NCI-H446 treated with DMSO at 0.1 percent for 48 hours (cell line): ENCODE measurements at places on chromosomes 4 and X.

DNA sequence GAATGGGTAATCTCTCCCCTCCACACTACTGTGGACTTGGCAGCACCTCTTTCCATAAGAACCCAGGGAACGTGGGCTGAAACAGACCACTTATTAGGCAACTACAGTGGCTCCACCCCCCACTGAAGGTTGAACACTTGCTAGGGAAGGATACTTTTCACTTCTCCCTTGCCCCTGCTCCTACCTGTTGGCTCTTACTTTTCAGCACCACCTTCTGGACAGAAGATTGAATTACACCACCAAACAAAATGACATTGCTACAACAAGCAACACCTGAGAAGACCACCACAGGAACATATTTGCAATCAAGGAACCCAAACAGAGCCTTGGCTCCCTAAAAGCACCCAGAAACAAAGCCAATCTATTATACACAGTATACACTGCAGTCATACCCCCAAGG lies 132.1 kb upstream of the CXCL13 start:
- no peak for DNase-seq

DNA sequence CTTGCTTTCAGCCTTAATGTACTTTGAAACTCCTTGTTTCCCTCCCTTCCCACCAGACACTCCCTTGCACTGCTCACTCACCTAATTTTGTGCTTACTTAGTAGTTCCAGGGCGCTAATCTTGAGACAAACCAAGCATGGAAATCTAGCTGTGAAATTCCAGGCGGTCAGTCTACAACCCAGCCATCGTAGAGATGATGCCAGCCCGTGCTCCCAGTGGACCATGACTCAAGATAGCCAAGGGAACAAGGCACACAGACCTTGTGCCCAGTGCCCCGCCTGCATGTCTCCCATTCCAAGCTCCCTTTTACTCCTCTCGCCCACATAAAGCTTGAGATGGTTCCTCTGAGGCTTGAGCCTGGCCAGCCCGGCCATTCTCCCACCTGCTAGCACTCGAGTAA lies 11.1 kb downstream of the TREX2 start:
- no peak for DNase-seq

- no peak for DNase-seq
Measured at GRCh38 chr4:6773106-6773505, 9.4 kb upstream of the KIAA0232 start.

DNA sequence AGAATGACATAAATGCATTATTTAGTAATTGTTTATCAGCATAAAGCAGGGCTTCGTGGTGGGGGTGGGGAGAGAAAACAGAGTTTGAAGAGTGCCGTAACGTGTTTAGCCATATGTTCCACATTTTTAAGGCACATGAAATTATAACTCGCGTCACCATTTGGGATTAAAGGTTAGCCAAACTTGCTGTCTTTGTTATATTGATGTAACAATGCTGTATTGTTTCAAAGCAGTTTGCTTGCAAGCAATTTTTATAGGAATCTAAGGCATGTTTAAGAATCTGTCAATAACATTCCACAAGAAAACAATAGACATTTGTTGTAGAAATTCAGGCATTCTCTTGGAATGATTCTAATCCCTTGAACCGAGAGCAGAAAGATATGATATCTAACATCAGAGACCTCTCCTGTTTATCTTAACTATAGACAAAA lies 78.3 kb downstream of the CLDN22 start:
- DNase-seq: no peak

- no peak for DNase-seq
Measured at GRCh38 chr4:122873146-122873545, 46.5 kb downstream of the FGF2 start.

GRCh38 chrX:145178268-145178667 lies 69.0 kb upstream of the SPANXN1 start:
- DNase-seq: no peak

DNA sequence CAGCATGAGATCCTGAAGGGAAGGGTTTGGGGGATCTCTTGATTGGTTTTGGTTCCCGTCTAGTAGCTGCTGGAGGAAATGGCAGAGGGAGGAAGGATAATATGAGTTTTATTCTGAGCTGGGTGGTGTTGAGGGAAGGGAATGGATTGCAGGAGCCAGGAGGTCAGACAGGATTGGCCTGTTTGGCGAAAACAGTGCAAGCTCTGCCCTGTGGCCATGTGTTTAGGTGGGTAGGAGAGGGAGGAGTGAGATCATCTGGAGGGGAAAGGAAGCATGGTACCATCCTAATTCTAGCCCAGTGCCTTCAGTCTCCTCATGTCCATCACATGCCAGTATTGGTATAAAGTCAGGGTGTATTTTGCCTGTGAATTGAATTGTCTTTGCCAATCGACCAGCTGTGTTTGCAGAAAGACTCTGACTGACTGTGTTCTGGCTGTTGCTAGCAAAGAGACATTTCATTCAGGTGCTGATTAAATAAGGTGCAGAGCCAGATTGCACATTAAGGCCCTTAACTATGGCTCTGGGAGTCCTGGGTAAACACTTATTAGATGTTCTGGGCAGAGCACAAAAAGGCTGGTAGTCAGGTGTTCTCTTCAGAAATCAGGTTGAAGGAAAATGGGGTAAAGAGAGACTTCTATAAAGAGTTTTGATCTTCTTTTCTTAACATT lies 10.0 kb downstream of the TMEM164 start:
- no peak for DNase-seq

DNA sequence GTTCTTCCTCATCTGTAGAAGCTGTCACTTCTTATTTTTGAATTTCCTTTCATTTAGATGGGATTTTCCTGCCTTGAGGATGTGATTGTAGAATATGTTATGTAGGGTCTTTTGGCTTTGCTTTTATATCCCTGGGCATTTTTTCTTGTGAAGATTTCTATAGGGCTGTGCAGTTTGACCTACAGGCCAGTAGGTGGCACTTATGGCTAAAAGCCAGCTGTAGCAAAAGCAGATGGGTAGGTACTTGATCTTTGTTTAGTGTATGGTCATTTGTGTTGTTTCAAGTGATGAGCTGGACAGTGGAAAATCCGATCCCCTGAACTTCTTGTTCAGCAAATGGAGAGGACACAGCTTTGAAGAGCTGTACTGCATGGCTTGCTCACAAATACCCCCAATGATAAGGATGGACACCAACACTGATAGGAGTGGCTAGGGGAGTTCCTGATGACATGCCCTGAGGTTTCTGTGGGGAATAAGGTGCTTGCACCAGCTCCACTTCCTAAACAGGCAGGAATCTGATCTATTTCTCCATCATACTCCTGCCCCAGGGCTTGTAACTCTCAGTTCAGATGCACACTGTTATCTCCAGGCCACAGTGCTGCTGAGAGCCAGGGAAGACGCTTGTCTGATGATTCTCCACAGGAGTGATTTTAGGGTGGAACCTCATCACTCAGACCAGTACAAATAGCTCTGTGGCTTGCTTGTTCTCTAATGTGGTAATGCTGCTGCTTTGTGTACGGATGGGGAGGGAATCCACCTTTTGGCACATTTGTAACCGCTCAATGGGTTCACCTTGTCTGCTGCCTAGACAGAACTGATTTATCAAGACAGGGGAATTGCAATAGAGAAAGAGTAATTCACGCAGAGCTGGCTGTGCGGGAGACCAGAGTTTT lies 417.1 kb upstream of the MAGEB16 start:
- DNase-seq: no peak

- no peak for DNase-seq
Measured at GRCh38 chr4:5756271-5756670, 45.3 kb downstream of the EVC start.

- DNase-seq: no peak
Measured at GRCh38 chrX:7779644-7780043, 63.3 kb upstream of the VCX start.

- no peak for DNase-seq
Measured at GRCh38 chr4:172515266-172515879, 653.2 kb upstream of the GALNT7 start.

- DNase-seq: peak; percentile 4
Measured at GRCh38 chrX:150365051-150365989, 2.2 kb downstream of the MAMLD1 start.

DNA sequence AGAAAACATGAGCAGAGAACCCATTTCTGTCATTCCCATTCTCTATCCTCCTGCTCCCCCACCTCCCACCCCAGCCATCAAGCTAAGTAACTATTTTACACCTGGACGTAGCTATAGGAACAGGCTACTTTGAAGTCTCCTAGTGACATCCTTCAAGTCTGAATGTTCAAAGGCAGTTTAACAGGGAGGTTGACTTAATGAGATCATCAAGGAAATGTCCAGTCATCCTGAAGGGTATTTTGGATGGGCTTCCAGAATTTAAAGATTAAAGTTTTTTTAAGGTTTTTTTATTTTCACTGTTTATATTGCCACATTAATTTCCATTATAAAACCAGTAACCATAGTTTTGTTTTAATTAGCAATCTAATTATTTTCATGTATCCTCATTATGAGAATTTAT lies 41.1 kb downstream of the HPF1 start:
- DNase-seq: no peak

- DNase-seq: no peak
Measured at GRCh38 chr4:39312816-39313215, 53.3 kb downstream of the RFC1 start.

- no peak for DNase-seq
Measured at GRCh38 chr4:65599340-65599739, 70.9 kb downstream of the EPHA5 start.

- no peak for DNase-seq
Measured at GRCh38 chr4:1610791-1611500, 73.2 kb downstream of the FAM53A start.

GRCh38 chr4:174714393-174715211 lies 114.4 kb downstream of the GLRA3 start:
- DNase-seq: no peak

GRCh38 chr4:83771113-83771705 lies 235.3 kb downstream of the GPAT3 start:
- DNase-seq: no peak

- DNase-seq: no peak
Measured at GRCh38 chr4:98480535-98480934, 177.9 kb downstream of the TSPAN5 start.

GRCh38 chr4:26866781-26867180 lies 6.1 kb downstream of the STIM2 start:
- no peak for DNase-seq

DNA sequence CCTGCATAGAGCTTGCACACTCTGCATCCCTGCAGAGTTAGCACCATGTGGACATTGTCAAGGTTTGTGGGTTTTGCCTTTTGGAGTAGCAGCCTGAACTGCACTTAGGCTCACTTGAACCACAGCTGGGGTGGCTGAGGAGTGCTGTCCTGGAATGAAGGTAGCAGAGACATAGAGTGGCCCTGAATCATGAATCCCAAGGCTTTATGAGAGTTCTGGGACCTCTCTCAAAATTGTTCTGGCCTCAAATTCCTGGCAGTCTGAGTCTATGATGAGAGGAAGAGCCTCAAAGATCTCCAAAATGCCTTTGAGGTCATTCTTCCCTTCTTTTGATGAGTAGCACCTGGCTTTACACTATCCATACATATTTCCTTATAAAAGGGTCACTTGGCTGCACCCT lies 37.1 kb upstream of the ADH1C start:
- DNase-seq: no peak

DNA sequence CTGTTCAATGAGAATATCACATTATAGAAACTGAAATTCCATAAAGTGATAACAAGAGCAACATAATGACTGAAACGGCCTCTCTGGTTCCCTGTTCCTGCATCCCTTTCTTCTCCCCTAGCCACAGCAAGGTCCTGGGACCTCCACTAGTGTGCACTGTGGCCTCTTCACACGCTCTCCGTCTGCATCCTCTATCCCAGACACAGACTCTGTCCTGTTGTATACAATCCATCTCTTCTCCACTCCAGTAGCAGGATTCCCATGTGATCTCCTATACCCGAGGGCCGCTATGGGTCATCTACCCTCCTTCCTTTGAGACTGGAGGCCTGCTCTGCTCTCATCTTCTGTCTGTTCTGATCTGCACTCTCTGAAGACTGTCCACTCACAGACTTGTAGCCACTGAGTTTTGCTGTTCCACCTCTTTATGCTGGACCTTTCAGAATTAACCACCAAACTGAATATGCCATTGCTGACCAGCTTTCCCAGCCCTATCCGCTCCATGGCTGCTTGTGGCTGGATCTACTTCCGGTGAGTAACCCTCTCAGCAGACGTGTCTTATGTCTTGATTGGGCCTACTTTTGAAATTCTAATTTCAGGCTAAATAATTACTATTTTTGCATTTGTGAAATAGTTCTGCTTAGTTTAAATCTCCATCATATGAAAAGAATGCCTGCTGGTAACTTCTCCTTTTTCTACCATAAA lies 105.1 kb upstream of the NAP1L5 start:
- DNase-seq: no peak

- no peak for DNase-seq
Measured at GRCh38 chr4:118759481-118759880, 74.3 kb downstream of the METTL14 start.

DNA sequence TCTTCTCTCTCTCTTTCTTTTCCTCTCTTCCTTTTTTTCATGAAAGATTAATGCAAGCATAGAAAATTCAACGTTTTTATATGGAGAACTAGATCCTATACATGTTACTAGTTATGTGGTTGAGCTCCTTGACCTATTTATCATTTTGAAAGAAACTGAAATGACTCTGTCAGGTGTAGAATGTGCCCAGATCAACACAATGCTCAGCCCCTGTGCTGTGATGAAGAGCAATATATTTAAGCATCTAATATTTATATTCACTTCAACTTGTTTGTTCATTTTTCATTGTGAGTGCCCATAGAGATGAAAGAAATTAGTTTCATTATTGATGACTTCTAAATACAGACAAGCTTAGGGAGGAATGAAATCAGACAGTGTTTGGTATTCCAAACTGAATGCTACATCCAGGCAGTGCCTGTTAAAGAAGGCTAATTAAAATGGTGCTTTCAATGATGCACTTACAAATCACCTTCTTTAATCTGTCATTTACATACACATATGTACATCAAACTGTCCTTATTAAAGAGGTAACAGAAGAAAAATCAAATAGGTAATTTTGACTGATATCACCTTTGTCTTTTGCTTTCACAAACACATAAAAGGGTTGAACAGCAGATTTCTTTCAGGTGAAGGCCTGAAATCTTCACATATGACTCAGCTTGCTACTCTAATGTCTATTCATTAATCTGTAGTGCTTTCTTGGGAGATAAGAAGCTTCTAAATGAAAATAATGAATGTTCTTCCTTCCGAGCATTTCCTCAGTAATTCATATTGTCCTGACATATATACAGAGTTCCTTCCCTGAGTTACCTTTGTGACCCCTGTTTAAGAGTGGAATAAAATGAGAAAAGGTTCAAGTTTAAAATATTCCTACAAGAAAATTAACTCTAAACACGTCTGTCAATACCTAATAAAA lies 915.9 kb downstream of the PDHA2 start:
- DNase-seq: no peak
